Activated CD4-positive, CD25-positive, alpha-beta regulatory T cell (primary cell): ENCODE measurements at places on chromosomes 6 and 20.

DNA sequence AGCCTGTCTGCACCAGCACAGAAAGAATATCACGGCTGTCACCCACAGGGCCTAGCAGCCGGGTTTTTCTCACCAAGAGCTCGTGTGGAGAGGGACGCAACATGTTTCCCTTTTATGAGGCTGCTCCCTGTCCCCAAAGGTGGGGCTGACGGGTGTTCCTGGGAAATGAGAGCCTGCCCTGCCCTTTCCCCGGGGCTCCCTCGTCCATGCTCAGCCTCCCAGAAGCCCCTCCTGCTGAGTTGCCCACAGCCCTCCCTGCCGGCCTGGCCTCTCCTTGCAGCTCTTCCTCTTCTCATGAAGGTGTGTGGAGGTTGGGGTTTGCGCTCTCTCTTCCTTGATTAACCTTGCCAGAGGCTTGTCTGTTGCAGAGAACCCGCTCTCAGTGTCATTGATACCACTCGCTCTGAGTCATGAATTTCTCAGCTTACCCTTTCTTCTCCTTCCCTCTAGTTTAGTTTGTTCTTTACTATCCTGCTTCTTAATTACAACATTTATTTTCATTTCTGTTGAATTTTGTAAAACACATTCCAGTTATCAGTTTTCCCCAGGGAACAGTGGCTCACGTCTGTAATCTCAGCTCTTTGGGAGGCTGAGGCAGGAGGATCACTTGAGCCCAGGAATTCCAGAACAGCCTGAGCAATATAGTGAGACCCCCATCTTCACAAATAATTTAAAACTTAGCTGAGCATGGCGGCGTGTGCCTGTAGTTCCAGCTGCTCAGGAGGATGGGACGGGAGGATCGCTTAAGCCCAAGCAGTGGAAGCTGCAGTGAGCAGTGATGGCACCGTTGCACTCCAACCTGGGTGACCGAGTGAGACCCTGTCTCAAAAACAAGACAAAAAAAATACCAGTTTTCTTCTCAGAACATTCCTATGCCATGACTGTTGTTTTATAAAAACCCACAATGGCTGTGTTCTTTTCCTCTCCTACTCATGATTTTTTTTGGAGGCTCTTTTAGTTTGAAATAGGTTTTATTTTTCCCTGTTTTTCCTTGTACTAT, 103.8 kb downstream of the TMEM242 start:
- DNase-seq, result no peak

GRCh38 chr6:28580475-28580874, 54.8 kb downstream of the GPX5 start:
- no peak for DNase-seq

DNA sequence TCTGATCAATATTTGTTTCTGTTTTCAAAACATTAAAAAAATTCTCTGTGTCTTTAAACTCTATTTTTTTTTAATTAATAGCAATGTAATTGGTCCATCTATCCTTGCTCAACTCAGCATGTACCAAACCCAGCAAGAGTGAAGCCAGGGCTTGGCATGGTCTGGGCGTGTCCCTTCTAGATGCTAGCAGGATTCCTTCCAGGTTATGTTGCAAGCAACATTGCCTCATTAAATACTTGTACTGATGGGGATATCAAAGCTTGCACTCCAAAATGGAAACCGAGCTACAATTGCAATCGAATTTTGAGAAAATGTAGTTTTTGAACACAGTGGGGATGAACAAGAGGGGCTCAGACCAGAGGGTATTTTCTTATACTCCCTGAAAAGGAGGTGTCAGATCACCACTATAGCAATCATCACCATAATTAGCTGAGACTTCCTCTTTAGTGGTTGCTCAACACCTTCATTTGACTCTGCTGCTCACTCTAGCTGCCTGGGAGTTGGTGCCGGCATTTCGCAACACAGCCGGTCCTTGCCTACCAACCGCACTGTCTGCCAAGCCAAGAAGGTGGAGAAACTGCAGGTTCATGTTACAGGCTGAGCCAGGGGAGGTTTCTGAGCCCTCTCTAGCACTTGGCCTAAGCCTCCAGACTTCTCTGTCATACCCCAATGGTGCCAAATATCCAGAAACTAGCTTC, 67.8 kb upstream of the RALGAPA2 start:
- no peak for DNase-seq

DNA sequence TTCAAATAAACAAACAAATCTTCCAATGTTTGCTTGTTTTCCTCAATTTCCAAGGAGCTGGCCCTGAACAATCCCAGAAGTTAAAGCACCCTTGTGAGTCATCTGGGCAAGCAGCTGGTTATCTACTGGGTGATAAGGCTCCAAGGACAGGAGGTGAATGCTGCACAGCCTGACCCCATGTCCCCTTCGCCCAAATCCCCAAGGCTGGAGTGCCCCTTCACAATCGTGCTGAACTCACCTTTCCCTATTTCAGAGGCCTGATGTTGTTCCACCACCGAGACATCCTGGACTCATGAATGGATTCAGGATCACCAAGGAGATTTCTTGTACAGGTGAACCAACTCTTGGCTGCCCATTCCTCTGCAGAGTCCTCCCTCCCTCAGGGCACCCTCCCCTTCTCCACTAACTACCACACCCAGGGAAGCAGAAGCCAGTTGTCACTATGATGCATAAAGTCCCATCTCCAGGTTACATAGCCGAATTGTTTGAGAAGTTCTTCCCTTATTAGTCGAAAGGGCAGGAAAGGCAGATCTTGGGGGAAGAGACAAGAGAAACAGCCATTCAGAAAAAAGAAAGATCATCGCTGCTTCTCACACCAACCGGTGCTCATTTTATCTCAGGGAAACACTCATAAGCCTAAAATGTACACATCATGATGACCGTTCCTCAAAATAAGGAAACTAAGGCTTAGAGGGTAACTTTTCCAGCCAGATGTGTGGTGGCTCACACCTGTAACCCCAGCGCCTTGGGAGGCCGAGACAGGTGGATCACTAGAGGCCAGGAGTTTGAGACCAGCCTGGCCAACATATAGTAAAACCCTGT, 138.8 kb upstream of the RREB1 start:
- DNase-seq, result no peak

- no peak for DNase-seq
Measured at GRCh38 chr20:10064611-10065010, 29.8 kb downstream of the ANKEF1 start.

DNA sequence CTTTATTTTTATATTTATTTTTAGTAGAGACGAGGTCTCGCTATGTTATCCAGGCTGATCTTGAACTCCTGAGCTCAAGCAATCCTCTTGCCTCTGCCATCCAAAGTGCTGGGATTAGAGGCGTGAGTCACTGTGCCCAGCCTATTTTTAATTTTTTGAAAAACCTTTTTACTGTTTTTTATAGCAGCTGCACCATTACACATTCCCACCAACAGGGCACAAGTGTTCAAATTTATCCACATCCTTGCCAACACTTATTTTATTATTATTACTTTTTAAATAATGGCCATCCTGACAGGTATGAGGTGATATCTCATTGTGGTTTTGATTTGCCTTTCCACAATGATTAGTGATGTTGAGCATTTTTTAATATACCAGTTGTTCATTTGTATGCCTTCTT, 42.5 kb downstream of the PACSIN1 start:
- DNase-seq, result no peak

DNA sequence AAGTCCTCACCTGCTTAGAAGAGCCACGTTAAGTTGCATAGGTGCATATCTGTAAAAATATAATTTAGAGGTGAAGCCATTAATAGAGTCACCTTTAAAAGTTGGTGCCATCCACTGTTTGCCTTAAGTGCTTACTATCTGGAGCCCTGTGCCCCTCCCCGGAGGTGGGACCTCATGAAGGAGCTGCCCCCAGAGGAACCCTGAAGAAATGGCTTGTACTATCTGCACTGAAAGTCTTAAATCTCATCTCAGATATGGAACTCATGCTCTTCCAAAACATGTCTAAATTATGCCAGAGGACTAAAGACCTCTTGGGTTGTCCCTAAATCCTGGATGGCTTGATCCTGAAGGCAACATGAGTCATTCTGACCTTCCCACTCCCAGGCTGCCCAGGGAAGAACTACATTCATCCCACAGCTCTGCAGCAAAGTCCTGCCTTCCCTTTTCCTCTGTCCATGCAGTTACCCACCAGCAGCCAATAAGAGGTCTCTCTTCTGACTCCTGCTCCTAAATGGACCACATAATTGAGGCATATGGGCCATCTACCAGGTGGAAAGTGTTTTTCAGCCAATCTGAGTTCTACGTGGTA, 85.3 kb downstream of the ASXL1 start:
- DNase-seq, result no peak

- DNase-seq, result no peak
Measured at GRCh38 chr20:3842348-3842930, 4.2 kb upstream of the MAVS start.

DNA sequence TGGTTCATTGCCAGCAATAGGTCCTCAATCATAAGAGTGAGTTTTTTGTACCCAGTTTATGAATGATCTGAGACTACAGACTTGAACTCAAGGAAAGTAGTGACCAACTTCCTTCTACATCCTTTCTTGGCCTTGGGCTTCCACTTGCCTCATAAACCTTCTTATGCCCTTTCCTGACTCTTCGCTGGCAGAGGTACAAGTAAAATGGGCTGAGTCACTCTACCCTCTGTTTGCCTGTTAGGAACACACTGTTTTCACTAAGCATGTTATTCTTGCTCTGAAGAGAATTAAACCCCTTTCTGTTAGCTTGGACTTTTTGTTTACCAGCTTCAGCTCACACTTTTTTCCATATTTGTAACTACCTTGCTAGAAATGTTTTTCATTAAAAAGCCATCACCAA, 74.4 kb downstream of the PKHD1 start:
- DNase-seq, result no peak
